ENCODE measurements at places on chromosomes 1 and 21. TPM values are rescaled to one million over a fixed set of nuclear protein-coding genes. Genes with fewer than 3 reads are reported as not detected.

Gene PRKAB2
- total RNA-seq, result 29.5 TPM

Gene SLAMF9
- total RNA-seq, result not detected

DNA sequence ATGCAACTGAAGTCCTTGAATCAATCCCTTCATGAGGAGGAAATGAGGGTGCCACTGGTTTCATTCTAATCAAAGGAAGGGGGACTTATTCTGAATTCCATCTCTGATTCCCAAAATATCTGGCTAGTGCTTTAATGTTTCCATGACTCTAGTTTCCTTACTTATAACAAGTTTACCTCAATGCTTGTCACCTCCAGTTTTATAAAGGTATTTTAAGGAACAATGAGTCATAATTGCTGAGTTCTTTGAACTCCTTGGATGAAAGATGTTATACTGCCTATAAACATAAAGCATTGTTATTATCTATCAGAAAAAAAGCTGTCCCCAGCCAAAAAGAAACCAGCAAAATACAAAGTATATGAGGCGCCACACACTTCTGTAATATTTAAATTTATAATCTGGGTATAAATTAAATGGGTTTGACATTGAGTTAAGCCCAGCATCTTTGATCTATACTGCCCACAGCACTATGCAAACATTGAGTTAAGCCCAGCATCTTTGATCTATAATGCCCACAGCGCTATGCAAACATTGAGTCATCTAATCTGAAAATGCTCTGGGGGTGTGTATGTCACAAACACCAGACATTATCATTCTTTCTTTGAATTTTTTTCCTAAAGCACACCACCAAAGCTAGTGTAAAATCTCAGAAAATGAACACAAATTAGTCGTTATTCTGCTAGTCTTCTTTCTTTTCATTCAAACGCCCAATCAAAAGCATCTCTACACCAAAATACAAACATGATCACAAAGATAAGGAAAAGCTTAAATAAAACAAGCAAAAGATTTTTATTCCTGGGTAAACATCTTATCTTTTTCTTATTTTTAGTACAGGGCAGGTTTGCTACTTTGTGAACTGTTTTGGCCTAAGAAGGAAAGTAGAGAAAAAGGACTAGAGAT lies 11.5 kb upstream of the CXADR start:
- no peak overlapping the region for H3K4me3 ChIP-seq
- no peaks in the 10 kb centered on the region for H3K4me1 ChIP-seq
- no peaks in the 10 kb centered on the region for H3K36me3 ChIP-seq

DNA sequence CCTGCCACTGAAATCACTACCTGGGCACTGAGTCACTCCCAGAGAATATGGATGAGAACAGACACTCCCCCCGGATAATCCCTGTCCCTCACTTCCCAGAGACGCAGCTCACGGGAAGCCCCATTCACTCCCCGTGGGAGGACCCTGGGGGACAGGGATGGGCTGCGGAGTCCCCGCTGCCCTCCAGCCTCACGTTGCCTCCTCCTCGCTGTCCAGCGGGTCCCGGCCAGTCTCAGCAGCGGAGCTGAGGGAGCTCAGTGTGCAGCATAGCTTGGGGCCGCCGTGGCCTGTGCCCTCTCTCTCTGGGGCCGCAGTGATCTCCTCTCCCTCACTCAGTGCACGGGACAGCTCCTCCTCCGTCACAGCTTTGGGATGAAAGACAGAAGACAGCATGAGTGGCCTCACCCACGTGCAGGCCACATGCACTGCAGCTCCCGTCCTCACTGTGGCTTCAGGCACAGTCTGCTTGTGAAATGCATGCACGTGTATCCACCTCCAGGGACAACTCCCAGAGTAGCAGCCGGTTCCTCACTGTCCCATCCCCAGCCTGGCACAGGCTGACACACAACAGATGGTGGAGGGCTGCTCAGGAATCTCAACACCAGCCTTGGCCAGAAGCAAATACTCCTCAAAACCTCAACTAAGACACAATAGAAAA lies 7.4 kb downstream of the CFAP410 start:
- peaks cover 5% of the 10 kb centered on the region for H3K4me1 ChIP-seq
- H3K36me3 ChIP-seq, result no peaks in the 10 kb centered on the region
- no peak overlapping the region for H3K4me3 ChIP-seq
- H3K27me3 ChIP-seq, result no peaks in the 10 kb centered on the region

Gene CHRM3
- total RNA-seq, result 0.29 TPM

DNA sequence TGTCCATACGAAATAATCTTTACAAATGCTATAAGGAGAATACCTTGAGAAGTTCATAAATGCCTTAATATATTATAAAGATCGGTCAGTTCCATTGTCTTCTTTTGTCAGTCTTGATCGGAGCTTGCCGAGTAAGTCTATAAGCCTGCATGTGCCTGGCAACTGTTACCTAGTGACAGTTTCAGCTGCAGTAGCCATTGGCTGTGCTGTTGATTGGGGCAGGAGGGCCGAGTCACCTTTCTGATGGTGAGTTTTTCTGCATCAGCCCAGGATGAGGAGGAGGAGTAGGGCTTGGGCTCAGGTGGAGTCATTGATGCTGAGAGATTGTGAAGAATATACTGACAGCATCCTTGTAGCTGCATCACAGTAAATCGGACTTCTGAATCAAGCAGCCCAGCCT lies 1.9 kb upstream of the GPR52 start:
- H3K27ac ChIP-seq, result no peak overlapping the region
- H3K27me3 ChIP-seq, result no peaks in the 10 kb centered on the region
- no peaks in the 10 kb centered on the region for H3K36me3 ChIP-seq
- H3K4me1 ChIP-seq, result peaks cover 10% of the 10 kb centered on the region
- DNase-seq, result no peak

Gene UBXN10
- not detected for total RNA-seq

DNA sequence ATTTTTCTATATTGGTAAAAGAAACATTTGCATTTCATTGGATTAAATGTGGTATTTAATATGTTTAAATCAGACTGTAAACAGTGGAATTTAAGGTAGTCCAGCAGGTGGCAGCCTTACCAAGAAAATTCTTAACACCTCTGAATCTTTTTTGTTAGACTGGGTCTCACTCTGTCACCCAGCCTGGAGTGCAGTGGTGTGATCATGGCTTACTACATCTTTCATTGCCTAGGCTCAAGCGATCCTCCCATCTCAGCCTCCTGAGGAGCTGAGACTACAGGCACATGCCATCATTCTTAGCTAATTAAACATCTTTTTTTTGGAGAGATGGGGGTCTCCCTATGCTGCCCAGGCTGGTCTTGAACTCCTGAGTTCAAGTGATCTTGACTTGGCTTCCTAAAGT lies 98.8 kb downstream of the RABGAP1L start:
- no peak overlapping the region for H3K4me3 ChIP-seq
- no peaks in the 10 kb centered on the region for H3K27me3 ChIP-seq
- no peak overlapping the region for H3K27ac ChIP-seq
- H3K36me3 ChIP-seq, result peaks cover 8% of the 10 kb centered on the region

DNA sequence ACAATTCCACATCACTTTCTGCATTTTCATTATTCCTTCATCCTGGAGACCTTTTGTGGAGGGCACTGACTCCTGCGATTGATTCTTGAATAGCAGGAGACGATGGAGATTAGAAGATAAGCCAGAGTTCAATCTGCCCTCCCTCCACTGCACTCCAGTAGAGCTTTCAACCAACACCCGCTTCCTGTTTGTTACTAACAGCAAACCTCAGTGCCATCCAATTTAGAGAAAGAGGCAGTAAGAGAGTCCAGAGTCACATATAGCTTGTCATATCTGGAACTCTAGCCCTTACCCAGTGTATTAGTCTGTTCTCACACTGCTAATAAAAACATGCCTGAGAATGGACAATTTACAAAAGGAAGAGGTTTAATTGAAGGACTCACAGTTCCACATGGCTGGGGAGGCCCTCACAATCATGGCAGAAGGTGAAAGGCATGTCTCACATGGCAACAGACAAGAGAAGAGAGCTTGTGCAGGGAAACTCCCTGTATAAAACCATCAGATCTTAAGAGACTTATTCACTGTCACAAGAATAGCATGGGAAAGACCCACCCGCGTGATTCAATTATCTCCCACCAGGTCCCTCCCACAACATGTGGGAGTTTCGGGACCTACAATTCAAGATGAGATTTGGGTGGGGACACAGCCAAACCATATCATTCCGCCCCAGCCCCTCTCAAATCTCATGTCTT lies 55.9 kb downstream of the PCBP3 start:
- H3K4me3 ChIP-seq, result no peak overlapping the region
- H3K27ac ChIP-seq, result peak overlapping the region; percentile 35
- no peak for DNase-seq
- peaks cover 4% of the 10 kb centered on the region for H3K36me3 ChIP-seq
- H3K4me1 ChIP-seq, result peaks cover 21% of the 10 kb centered on the region

Data from chondrocyte (in vitro differentiated cells).